ENCODE measurements at places on chromosomes 7 and 10.

GRCh38 chr10:123581656-123582055 is 84.5 kb upstream of the GPR26 start:
- DNase-seq: no peak

DNA sequence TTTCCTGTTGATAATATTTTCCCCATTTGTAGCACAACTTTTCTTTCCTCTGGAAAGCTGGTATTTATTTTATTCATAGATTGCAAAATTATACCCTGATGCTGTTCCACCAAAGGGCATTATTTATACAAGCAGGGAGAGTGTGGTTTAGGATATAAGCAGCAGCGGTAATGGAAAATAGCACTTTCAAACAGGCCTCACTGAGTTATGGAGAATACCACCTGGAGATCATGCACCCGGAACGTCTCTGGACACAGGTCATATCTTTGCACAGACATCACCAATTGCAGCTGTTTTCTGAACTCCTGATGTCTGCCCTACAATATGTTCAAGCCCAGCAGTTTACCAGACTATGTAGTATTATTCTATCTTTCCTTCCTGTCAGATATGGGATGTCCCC is 2.0 kb upstream of the CALD1 start:
- DNase-seq: no peak

DNA sequence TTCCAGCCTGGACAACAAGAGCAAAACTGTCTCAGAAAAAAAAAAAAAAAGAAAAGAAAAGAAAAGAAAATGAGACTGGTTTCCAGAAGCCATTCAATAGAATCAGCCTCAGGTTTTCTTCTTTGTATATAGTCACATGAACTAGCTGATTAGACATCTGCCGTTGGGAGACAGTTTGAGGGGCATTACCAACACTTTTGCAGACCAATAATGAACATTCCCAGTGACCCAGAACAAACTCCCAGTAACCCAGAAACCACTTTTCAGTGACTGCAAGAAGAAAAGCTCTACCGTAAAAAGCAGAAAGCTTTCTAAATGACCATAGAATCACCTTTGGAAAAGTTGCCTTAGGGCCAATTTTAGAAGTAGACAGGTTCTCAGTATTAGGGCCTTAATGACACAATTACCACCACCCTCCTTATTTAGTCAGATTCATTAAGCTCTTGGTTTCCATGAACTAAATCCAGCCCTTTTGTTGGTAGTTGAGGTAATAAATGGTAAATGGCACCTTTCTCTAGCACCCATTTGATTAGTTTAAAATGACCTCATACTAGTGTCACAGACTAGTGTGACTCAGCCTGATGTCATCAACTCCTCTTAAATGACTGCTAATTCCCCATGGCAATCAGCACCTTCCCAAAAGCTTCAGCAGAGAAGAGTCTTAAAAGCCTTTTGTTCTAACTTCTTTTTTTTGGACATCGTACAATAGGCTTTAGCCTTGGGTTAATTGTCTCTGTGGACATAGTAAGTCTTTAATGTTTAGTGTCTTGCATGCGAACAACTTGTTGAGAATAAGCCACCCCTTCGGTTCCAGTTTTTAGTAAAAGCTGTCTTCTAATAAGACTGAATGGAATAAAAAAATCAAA is 33.6 kb upstream of the XRCC2 start:
- no peak for DNase-seq

DNA sequence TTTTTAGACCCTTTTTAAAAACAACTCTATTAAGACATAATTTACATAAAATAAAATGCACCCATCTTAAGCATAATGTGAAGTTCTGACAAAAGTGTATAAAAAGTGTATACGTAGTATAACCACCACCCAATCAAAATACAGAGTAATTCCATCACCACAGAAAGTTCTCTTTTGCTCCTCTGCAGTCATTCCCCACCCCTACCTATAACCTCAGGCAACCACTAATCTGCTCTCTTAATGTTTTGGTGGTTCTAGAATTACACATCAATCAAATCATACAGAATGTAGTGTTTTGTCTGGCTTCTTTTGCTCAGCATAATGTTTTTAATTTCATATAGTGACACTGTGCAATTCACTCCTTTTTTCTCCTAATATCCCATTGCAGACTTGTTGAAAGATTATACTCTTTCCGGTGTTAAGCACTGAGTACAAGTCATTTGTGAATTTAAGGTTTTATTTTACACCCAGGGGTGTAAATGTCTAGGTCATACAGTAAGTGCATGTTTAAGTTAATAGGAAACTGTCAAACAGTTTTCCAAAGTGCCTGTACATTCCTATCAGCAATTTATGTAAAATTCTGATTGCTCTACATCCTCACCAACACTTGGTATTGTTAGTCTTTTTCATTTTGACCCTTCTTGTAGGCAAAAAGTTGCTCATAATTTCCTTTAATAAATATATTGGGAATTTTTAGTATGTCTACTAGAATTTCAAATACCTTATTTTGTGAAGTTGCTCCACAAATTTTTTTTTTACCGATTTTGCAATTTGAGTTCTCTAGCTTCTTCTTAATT is 86.3 kb downstream of the ZFAND4 start:
- no peak for DNase-seq

DNA sequence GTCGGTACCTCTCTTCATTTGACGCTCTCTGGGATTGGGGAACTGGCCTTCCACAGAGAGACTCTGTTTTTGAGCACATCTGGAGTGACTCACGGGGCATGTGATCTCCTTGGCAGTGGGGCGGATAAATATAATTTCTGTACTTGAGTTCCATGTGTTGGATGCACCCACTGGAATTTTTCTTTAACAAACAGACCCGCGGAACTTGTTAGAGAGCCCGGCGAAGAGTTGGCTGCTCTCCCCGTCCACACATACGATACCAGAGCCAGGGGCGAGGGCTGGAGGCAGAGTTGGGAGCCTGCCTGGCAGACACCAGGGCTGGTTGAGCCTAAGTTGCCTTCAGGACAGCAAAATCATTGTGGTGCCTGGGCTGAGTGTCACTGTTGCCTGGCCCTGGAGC is at the start of gene FAM180A:
TSS of gene FAM180A (minus strand) at position 44 of the 400 bp plus-strand sequence. CDS start 233 bp downstream, outside the sequence.
- DNase-seq: no peak

GRCh38 chr10:27699776-27700175 is 45.8 kb downstream of the MKX start:
- no peak for DNase-seq

GRCh38 chr10:121597504-121598262 is 561 bp downstream of the FGFR2 start:
- DNase-seq: no peak

- no peak for DNase-seq
Measured at GRCh38 chr7:3616306-3616705, 315.3 kb downstream of the SDK1 start.

DNA sequence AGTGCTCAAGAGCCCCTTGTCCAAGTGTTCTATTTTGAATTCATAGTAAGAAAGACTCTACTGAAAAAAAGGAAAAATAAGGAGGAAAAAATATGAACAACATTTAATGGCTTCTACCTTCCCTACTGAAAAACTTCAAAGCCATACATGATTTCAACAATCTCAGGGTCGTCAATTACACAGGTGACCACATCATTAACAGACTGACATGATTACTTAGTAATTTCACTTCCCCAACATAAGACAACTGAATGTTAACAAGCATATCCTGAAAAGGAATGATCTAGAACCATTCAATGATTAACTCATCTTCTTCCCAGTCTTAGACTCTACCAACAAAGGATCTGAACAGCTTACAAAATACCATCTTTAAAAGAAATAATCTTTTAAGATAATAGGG is 34.8 kb downstream of the MEOX2 start:
- no peak for DNase-seq

- no peak for DNase-seq
Measured at GRCh38 chr7:46281071-46281470, 360.0 kb upstream of the IGFBP3 start.

- peak; percentile 52 for DNase-seq
Measured at GRCh38 chr7:51430480-51431086, 114.0 kb upstream of the COBL start.

GRCh38 chr7:137804836-137805235 is 41.9 kb downstream of the DGKI start:
- no peak for DNase-seq

DNA sequence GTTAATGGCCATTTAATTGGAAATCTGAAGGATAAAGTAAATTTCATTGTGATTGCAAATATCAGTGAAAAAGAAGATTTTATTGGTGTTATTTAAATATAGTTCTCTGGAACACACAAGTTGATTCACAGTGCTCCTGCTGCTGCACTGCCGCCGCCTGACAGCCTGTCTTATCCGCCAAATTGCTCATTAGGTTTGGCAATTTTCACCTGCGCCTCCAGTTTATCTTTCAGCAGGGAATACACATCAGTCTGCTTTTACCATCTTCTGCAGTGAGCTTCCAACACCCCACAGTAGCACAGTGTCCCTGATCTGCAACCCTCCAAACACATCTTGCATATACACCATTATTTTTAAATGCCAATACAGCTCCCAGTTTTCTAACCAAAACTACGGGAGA is 308.3 kb downstream of the PARD3 start:
- no peak for DNase-seq

GRCh38 chr7:4712281-4713182 is 30.4 kb downstream of the FOXK1 start:
- DNase-seq: peak; percentile 93

GRCh38 chr10:34821587-34822585 is 6.8 kb upstream of the PARD3 start:
- DNase-seq: no peak

- no peak for DNase-seq
Measured at GRCh38 chr7:47377741-47378140, 204.2 kb downstream of the TNS3 start.

- DNase-seq: no peak
Measured at GRCh38 chr10:105096316-105096715, 455.2 kb downstream of the SORCS3 start.

DNA sequence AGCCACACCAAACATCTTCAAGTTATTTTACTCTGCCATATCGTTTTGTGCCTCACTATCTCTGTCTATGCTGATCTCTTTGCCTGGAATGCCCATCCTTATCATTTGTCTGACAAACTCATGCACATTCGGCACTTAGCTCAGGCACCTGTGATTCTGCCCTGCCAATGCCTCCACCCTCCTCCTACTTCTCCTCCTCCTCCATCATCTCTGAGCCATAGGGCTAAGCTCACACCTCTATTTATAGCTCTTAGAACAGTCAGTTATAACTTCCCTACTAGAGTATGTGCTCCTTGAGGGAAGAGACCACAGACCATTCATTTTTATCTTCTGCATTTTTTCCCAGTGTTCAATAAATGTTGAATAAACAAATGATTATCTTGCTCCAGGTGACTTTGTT is 51.2 kb upstream of the CDK13 start:
- DNase-seq: no peak

GRCh38 chr7:70506434-70506833 is 625.5 kb upstream of the GALNT17 start:
- no peak for DNase-seq

- DNase-seq: no peak
Measured at GRCh38 chr10:94992811-94993210, 54.4 kb downstream of the CYP2C9 start.

- no peak for DNase-seq
Measured at GRCh38 chr7:36040679-36041078, 112.4 kb upstream of the EEPD1 start.

- DNase-seq: no peak
Measured at GRCh38 chr7:81690251-81690650, 79.6 kb downstream of the HGF start.

GRCh38 chr7:23380556-23380955 is 81.4 kb downstream of the MALSU1 start:
- DNase-seq: no peak

GRCh38 chr7:132877573-132877972 is 204.3 kb downstream of the CHCHD3 start:
- no peak for DNase-seq

GRCh38 chr10:69742356-69742695 is 59.4 kb upstream of the COL13A1 start:
- no peak for DNase-seq

DNA sequence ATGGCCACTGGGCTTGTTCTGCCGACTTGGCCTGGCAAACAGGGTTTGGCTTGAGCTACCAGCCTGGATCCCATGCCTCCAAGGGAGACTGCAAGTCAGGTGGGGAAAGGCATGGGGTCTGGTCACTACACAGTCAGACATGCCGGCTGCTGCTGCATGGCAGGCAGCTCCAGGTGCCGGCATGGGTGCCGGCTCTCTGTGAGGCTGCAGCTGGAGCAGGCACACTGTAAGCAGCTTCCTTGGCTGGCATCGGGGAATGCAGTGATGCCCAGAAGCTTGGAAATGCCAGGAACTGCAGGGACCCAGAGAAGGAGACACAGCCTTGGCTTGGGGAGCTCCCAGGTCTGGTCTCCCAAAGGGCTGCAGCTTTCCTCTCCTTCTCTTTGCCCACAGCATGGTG is 305.5 kb upstream of the NRG3 start:
- no peak for DNase-seq

DNA sequence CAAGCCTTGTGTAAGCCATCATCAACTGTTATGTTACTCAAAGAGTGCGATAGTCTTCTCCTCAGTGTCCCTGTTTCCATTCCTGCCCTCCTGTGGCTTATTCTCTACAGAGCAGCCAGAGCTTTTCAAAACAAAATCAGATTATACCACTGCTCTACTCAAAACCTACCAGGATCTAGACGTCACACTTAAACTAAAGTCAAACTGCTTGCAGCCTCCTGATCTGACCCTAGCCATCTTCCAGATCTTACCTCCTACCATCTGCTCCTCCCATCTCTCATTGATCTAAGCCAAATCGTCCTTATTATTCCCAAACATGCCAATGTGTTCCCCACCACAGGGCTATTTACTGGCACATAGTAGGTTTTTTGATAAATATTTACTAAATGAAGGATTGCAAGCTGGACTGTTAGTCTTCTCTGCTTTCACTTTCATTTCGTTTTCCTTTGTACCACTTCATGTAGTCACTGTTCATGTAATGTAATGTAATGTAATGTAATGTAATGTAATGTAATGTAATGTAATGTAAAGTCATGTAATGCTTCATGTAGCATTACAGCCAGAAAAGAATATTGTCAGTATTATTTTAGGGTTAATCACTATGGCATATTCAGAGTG is 116.1 kb downstream of the GPR37 start:
- DNase-seq: no peak

DNA sequence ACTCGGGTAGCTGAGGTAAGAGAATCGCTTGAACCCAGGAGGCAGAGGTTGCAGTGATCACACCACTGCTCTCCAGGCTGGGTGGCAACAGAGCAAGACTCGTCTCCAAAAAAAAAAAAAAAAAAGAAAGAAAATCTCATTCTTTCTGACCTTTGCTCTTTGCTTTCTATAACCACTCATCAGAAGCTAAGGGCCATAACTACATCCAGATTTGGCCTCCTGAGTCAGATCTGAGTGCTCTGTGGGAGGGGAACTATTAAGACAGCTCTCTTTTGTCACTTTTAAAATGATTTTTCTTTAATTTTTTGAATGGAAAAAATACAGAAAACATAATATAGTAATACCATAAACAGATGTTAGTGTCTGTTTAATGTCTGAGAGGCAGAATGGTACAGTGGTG is 210.1 kb downstream of the KIAA1217 start:
- DNase-seq: no peak

GRCh38 chr10:117272195-117273076 is 31.5 kb downstream of the SLC18A2 start:
- DNase-seq: no peak

- no peak for DNase-seq
Measured at GRCh38 chr7:66205741-66206090, 582 bp downstream of the TPST1 start.

- DNase-seq: no peak
Measured at GRCh38 chr7:114645451-114645850, 230.8 kb downstream of the FOXP2 start.
